Renal cortex interstitium (tissue), 15 donors: ENCODE measurements at places on chromosomes 13 and 19. TPM values are rescaled to one million over a fixed set of nuclear protein-coding genes. Genes with fewer than 3 reads are reported as not detected.

GRCh38 chr13:75687150-75687763, 51.1 kb downstream of the LMO7 start:
- DNase-seq, result no peak

Gene SCEL
- polyA plus RNA-seq, result not detected

Gene RUVBL2
- polyA plus RNA-seq, result 88.7 TPM

Gene C19orf85
- polyA plus RNA-seq, result not detected

DNA sequence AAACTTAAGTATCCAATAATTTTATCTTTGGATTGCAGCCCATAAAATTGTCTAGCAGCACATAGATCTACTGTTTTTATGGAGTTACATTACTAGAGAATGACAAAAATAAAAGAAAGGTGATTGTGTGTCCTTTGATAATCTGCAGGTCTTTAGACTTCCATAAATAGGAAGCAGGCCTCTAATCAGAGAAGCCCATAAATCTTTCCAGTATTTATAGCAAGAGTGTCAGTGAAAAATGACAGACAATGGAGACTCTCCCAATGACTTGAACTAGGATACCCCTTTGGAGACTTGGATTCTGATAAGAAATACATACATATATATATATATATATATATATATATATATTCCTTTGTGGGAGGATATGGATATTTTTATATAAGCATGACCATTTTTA, 351.2 kb downstream of the PCDH17 start:
- no peak for DNase-seq

Gene RETN
- polyA plus RNA-seq, result 0.76 TPM

GRCh38 chr19:343941-344624, 513 bp downstream of the MIER2 start:
- no peak for DNase-seq

GRCh38 chr19:55273978-55274707, 5.8 kb downstream of the HSPBP1 start:
- no peak for DNase-seq

Gene IGFL1
- not detected for polyA plus RNA-seq

Gene ZNF160
- polyA plus RNA-seq, result 92.3 TPM

DNA sequence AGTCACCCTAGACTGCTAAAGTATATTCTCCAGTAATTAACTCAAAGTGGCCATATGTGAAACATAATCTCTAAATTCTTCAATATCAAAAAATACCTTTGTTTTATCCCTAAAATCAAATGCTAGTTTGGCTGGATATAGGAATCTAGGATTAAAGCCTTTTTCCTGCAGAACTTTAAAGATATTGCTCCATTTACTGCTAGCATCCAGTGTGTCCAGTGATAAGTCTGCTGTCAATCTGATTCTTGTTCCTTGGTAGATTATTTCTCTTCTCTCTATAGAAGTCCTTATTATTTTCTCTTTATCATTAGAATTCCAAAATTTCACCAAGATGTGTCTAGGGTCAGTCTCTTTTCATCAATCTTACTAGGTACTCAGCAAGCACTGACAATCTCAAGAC, 384.6 kb downstream of the FGF14 start:
- no peak for DNase-seq

- DNase-seq, result peak; percentile 21
Observed at GRCh38 chr13:80654638-80655249, 313.8 kb upstream of the SPRY2 start.

GRCh38 chr13:113761136-113761535, 2.1 kb downstream of the TMEM255B start:
- DNase-seq, result no peak
